ENCODE measurements at places on chromosomes 2 and 18. TPM values are rescaled to one million over a fixed set of nuclear protein-coding genes. Genes with fewer than 3 reads are reported as not detected.
A peak's percentile ranks its signal among the peaks of the same experiment; 100 is the strongest.

DNA sequence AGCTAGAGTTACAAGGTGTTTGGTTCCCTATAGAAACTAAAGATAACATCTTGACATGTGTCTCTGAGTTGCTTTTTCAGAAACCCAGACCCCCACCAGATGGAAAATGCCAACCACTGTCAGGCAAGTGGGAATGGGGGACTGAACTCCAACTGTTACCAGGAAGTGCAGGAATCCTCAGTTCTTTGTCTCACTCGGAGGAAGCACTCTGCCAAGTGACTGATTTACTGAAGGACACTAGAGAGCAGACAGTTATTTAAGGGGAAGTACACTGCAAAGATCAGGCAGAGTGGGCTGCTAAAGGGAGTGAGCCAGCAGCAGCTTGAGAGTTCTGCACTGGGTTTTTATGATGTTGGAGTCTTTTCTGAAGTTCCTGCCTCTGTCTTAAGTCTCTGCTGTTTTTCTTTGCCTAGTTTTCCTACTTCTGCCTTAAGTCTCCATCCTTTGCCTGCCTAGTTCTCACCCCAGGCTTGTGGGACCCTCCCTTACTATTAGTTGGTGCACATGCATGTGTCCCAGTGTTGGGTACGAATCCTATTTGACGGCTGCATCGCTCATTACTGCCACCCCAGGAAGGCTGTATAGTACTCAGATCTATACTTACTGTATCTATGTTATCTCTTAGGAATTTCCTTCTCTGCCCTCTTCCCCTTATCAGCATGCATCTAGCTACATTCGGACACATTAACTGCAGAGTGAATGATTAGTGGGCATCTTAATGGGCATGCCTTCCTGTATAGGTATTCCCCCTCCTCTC, 97.1 kb downstream of the TEX51 start:
- H3K4me1 ChIP-seq: no peaks in the 10 kb centered on the region
- H3K27me3 ChIP-seq: peaks cover 4% of the 10 kb centered on the region
- no peak for DNase-seq
- no peak overlapping the region for H3K4me3 ChIP-seq

The ANKRD30B gene
- not detected for total RNA-seq

The KLHL29 gene
- total RNA-seq: 3.7 TPM

The DSC3 gene
- not detected for total RNA-seq

GRCh38 chr18:22790545-22791309, 142.4 kb upstream of the RBBP8 start:
- no peaks in the 10 kb centered on the region for H3K4me1 ChIP-seq
- no peak for DNase-seq
- no peak overlapping the region for H3K27ac ChIP-seq
- H3K27me3 ChIP-seq: peaks cover 33% of the 10 kb centered on the region
- H3K4me3 ChIP-seq: no peak overlapping the region

DNA sequence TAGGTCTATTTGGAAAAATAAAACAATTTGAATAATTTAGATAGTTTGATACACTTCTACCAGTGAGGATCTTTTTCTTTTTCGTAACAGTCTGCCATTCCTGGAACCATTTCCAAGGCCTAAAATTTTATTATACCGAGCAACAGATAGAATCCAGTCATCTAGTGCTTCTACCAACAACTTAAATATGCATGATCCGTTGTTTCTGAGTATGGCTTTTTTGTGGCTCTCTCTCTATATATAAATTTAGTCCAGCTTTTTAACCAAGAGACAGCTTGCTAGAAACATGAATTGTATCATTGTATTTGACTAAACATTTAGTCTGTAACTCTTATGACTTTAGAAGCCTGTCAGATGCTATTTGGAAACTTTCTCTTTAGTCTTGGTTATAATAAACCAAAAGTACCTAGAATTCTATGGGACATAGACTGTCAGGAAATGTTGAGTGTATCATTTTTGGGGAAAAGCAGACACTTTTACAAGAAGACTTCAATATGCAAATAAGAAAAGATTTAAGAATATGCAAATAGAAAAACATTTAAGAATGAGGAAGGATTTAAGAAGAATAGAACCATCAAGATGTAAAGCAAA, 161.4 kb downstream of the ZEB2 start:
- H3K4me3 ChIP-seq: peak overlapping the region; percentile 9
- peaks cover 16% of the 10 kb centered on the region for H3K4me1 ChIP-seq
- no peaks in the 10 kb centered on the region for H3K27me3 ChIP-seq
- no peaks in the 10 kb centered on the region for H3K36me3 ChIP-seq
- H3K27ac ChIP-seq: peak overlapping the region; percentile 68

The PRKAG3 gene
- total RNA-seq: not detected

GRCh38 chr18:57631697-57632096, 10.1 kb upstream of the NARS1 start:
- DNase-seq: no peak
- H3K36me3 ChIP-seq: peaks cover 8% of the 10 kb centered on the region
- H3K4me3 ChIP-seq: peak overlapping the region; percentile 98
- H3K27ac ChIP-seq: peak overlapping the region; percentile 51
- H3K4me1 ChIP-seq: peaks cover 16% of the 10 kb centered on the region

The KLHL41 gene
- total RNA-seq: 0.07 TPM

DNA sequence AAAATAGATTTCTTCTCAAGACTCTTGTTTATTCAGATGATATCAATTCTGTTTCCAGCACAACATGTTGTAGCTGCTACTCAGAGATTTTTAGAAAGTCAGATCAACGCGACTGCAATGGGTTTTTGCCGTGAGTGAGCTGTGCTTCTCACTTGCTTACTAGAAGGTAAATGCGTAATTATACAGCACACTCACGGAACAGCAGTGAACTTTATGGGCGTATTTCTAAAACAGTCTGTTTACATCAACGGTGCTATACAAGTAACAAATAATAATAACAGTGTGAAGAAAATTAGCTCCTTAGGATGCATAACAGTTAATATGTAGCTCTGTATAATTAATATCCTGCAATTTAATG, 533.6 kb downstream of the RNF144A start:
- peak; percentile 84 for DNase-seq
- H3K27ac ChIP-seq: peak overlapping the region; percentile 100
- H3K36me3 ChIP-seq: peaks cover 12% of the 10 kb centered on the region
- H3K4me3 ChIP-seq: peak overlapping the region; percentile 58

GRCh38 chr2:64524604-64525316, 632 bp downstream of the AFTPH start:
- H3K27ac ChIP-seq: peak overlapping the region; percentile 100
- H3K4me1 ChIP-seq: peaks cover 43% of the 10 kb centered on the region
- peak; percentile 81 for DNase-seq
- peaks cover 8% of the 10 kb centered on the region for H3K27me3 ChIP-seq
- H3K36me3 ChIP-seq: peaks cover 27% of the 10 kb centered on the region
- H3K4me3 ChIP-seq: peak overlapping the region; percentile 97

The PTPRM gene
- 11.5 TPM for total RNA-seq

The GKN1 gene
- not detected for total RNA-seq

DNA sequence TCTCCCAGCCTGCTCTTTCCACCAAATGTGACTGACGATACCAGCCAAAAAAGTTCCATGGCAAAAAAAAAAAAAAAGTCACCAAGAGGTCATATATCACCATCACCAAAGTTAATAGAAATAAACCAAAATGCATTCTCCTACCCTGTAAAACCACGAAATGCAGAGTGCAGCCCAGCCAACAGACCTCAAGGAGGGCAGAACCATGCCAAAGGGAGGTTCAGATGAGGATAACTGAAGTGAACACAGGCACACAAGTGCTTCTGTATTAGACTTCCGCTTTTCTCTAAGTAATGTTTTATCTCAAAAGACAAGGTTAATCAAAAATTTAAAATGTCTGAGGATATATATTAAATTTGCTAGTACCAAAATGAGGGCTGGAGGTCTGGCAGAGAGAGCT, 5.5 kb downstream of the SERPINE2 start:
- no peak overlapping the region for H3K27ac ChIP-seq
- no peak for DNase-seq
- H3K4me1 ChIP-seq: peaks cover 47% of the 10 kb centered on the region
- peaks cover 4% of the 10 kb centered on the region for H3K27me3 ChIP-seq
- H3K4me3 ChIP-seq: no peak overlapping the region

GRCh38 chr2:135299658-135300244, 231.3 kb downstream of the ZRANB3 start:
- no peak overlapping the region for H3K4me3 ChIP-seq
- no peak for DNase-seq
- H3K36me3 ChIP-seq: no peaks in the 10 kb centered on the region
- H3K27me3 ChIP-seq: no peaks in the 10 kb centered on the region
- H3K27ac ChIP-seq: no peak overlapping the region

- H3K4me1 ChIP-seq: no peaks in the 10 kb centered on the region
- no peaks in the 10 kb centered on the region for H3K36me3 ChIP-seq
- no peak for DNase-seq
- no peak overlapping the region for H3K4me3 ChIP-seq
Observed at GRCh38 chr2:145931781-145932395, 1412.0 kb upstream of the ZEB2 start.

The MRPL33 gene
- 59.6 TPM for total RNA-seq

The MTIF2 gene
- total RNA-seq: 47.1 TPM

DNA sequence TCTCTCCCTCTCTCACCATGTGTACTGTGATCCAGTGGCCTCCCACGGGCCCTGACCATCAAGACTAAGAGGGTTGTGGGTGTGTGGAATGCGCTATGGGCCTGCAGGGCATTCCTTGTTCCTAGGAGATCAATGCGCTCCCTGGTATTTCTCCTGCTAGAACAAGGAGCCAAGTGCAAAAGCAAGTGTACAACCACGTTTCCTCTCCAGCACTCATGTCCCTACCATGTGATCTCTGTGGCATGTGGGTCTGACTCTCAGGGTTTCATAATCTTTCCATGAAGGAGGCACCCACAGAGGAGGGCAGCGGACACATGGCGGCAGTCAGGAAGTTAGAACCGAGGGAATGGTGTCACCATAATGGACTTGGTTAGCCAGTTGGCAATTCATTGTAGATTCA, 91.4 kb downstream of the MAPK4 start:
- no peak overlapping the region for H3K27ac ChIP-seq
- H3K27me3 ChIP-seq: no peaks in the 10 kb centered on the region
- no peak overlapping the region for H3K4me3 ChIP-seq
- no peaks in the 10 kb centered on the region for H3K4me1 ChIP-seq

The FOXI3 gene
- not detected for total RNA-seq

The UGT1A1 gene
- total RNA-seq: not detected

GRCh38 chr2:32711219-32711618, 83.4 kb downstream of the TTC27 start:
- peaks cover 11% of the 10 kb centered on the region for H3K4me1 ChIP-seq
- DNase-seq: no peak
- H3K27ac ChIP-seq: no peak overlapping the region

DNA sequence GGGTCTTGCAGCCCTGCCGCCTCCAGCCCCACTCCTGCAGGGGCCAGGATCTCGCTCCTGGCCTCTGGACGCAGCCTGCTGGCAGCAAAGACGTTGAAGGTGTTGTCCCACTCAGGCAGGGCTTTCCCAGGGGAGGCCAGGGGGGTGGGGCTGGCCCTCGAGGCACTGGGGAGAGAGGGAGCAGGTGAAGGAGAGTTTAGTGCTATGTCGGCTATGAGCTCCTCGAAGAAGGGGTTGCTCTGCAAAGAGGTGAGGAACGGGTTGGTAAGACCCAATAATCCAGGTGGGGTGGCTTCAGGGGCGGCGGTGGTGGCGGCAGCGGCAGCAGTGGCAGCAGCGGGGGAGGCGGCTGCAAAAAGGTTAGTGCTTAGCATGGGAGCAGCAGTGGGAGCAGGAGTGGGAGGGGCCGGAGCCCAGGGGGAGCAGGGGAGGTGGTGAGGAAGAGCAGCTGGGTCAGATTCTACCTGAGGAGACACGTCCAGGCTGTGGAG, 9.7 kb upstream of the SFXN5 start:
- H3K36me3 ChIP-seq: no peaks in the 10 kb centered on the region
- H3K27ac ChIP-seq: no peak overlapping the region
- no peak overlapping the region for H3K4me3 ChIP-seq
- H3K27me3 ChIP-seq: no peaks in the 10 kb centered on the region

DNA sequence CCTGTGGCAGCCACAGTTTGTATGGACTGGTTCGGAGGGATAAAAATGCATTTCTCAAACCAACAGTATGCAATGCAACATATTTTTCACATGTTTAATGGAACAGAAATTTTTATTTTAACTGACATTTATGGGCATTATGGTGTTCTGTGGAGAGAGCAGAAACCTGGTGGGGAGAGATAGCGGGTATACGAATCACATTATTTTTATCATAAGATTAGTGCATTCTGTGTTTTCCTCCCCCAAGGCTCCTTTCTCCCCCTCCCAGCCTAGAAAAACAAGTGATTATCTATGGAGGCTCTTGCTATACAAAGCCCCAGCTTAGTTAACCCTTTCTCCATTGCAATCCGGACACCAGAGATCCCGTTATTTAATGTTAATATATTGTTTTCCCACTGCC, 289.8 kb upstream of the PIK3C3 start:
- H3K4me1 ChIP-seq: no peaks in the 10 kb centered on the region
- no peak overlapping the region for H3K27ac ChIP-seq
- no peak for DNase-seq
- no peak overlapping the region for H3K4me3 ChIP-seq

The NRP2 gene
- 64.4 TPM for total RNA-seq

- H3K27ac ChIP-seq: no peak overlapping the region
- H3K27me3 ChIP-seq: peaks cover 2% of the 10 kb centered on the region
- peaks cover 15% of the 10 kb centered on the region for H3K4me1 ChIP-seq
- H3K36me3 ChIP-seq: no peaks in the 10 kb centered on the region
- no peak overlapping the region for H3K4me3 ChIP-seq
- DNase-seq: no peak
Observed at GRCh38 chr2:106026271-106027190, 167.6 kb downstream of the UXS1 start.

The SAG gene
- total RNA-seq: not detected

DNA sequence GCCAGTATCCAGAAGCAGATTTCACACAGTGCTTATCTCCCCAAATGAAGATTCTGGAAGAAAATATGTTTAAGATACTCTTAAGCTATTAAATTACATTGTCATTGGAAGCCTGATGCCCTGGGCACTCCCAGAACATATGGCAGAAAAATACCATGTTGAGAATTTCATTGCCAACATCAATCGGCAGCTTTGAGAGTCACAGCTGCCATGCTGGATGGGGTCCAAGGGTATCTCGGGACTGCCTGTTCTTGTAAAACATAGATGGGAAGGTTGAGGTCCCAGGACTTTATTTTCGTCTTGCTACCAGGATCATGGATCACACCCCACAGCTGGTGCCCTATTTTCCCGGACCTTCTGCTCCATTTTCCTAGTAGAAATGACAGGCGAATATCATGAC, 632.5 kb downstream of the SUCLG1 start:
- H3K27ac ChIP-seq: no peak overlapping the region
- H3K36me3 ChIP-seq: no peaks in the 10 kb centered on the region
- no peaks in the 10 kb centered on the region for H3K4me1 ChIP-seq
- no peak for DNase-seq
- no peaks in the 10 kb centered on the region for H3K27me3 ChIP-seq

DNA sequence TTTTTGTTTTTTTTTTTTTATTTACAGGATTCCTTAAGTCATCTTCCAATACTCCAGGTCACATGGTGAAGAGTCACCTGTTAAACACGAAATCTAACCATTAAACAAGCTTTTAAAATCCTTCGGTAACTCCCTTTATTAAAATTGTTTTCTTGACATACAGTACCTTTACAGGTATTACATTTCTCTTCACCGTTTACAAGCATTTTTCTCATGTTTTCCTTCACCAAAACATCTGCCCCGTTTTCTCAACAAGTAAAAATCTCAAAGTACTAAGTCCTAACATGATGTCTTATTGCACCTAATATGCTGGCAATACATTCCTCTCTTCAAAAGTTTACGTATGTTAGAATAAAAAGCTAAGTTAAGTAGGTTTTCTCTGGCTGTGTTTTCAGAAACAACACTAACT, 1.1 kb downstream of the PUM2 start:
- no peaks in the 10 kb centered on the region for H3K27me3 ChIP-seq
- H3K27ac ChIP-seq: peak overlapping the region; percentile 95
- H3K4me3 ChIP-seq: no peak overlapping the region
- H3K36me3 ChIP-seq: peaks cover 29% of the 10 kb centered on the region
- peak; percentile 22 for DNase-seq

The TEX44 gene
- total RNA-seq: not detected

Data from activated CD4-positive, alpha-beta T cell treated with anti-CD3 and anti-CD28 coated beads, Interleukin-2, amount 10 ng/mL, durations not matched to agents 24 days and 14 days (primary cell).